ENCODE measurements at places on chromosomes 16 and 17.

GRCh38 chr16:17367923-17368322 lies 102.8 kb downstream of the XYLT1 start:
- DNase-seq, result no peak

- DNase-seq, result no peak
These were observed 19.8 kb upstream of the KIFC3 start for GRCh38 chr16:57822018-57822553.

DNA sequence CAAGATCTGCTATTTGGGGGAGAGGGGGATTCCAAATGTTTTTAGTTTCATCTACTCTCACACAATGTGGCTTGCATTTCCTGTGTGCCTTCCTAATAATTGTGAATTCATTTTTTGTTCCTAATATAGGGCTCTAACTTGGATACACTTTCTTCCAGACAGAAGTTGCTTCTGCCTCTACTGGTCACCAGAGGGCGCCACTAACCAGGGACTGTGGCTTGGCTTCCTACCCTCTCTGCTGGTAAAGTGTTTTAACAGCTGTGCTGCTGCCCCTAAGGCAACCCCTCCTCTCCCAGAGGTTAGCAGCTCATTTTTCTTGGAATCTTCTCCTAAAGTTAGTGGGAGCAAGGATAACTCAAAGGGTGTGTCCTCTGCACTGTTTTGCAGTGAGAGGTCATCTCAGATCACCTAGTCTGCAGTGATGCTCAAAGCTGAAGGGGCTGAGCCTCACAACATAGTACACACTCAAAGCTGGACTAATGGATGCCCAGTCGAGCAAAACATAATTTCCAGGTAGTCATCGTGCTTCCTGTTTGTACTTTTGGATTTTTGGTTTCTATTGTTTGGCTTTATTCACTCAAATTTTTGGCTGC lies 5.0 kb upstream of the PRSS54 start:
- no peak for DNase-seq

GRCh38 chr17:80478487-80479245 lies 2.3 kb upstream of the NPTX1 start:
- DNase-seq, result no peak

GRCh38 chr17:61410141-61411010 lies 10.7 kb downstream of the TBX2 start:
- DNase-seq, result peak; percentile 70

DNA sequence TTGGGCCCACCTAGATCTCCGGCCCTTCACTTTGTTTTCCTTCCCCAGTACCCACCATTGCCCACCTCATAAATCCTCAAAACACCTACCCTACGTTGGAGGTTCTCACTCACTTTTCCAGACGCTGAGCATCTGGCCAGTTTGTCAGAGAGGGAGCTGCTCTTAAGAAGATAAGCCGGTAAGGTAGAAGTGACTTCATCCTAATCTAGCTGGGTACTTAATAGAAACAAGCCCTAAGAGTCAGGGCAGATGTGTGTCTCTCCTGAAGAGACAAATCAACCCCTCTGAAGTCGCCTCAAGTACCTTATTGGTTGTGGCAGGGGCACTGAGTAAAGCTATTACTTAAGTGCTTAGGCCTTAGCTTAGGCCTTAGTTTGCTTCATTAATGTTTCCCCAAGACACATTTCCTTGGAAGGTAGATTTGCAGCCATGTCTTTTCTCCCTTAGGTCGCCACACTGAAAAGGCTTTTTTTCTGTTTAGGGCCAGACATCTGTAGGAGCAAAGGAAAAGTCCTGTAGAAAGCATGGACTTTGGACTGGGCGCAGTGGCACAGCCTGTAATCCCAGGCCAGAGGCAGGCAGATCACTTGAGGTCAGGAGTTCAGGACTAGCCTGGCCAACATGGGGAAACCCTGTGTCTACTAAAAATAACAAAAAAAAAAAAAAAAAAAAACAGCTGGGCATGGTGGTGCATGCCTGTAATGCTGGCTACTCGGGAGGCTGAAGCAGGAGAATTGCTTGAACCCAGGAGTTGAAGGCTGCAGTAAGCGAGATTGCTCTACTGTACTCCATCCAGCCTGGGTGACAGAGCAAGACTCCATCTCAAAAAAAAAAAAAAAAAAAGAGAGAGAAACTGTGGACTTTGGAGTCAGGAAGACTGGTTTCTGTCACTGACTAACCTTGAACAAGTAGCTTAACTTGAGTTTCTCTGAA lies 1.0 kb downstream of the TACO1 start:
- DNase-seq, result no peak

DNA sequence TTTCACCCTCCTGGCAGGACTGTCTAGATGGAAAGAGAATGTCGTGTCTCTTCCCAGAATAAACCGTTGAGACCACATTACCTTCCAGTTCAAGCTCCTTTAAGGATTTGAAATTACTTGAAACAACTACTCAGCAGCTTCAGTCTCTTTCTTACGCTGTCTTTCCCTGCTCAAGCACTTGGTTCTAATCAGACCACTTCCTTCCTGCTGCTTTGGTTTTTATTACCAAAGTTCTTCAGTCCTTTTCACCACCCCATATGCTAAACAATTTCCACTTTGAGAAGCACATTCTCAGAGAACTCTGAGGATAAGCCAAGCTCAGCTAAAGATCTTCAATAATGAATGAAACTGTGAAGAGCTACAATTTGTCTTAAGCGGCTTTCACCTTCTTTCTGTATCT lies 105.4 kb downstream of the STX8 start:
- DNase-seq, result no peak

DNA sequence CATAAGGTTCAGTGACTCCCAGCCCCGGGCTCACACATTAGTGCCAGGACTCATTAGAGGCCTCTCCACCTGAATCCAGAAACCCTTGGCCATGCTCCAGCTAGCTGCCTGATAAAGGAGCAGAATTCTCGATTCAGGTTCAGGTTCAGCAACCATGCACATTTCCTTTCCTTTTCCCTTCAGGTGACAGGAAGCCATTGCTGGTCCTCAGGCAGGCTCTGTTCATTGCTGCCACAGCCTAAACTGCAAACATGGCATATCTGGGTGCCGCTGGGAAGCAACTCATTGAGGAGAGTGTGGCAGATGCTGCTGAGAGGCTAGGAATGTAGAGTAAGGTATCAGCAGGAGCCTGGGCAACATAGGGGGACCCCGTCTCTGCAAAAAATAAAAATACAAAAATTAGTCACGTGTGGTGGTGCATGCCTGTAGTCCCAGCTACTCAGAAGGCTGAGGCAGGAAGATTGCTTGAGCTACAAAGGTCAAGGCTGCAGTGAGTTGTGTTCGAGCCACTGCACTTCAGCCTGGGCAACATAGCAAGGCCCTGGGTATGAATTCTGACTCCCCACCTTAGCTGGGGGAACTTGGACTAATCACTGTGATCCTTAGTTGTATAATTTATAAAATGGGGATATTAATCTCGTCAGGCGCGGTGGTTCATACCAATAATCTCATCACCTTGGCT lies 28.7 kb downstream of the ARL4D start:
- DNase-seq, result no peak

DNA sequence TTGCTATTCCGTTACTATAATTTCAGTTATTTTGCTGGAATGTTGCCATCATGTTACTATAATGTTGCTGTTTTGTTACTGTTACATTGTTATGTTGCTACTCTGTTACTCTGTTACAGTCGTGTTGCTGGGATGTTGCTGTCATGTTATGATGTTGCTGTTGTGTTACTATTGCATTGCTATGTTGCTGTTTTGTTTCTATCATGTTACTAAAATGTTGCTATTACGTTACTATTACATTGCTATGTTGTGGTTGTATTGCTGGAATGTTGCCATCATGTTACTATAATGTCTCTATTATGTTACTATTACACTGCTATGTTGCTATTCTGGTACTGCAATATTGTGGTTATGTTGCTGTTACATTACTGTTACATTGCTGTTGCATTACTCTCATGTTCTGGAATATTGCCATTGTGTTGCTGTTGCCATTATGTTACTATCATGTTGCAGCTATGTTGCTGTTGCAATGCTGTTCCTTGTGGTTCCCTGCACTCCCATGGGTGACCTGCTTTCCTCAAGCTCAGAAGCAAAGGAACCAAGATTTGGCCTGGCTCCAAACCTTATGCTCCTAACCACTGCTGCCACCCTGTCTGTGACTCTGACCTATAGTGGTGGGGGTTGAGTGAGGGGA lies 64.4 kb downstream of the ABCC6 start:
- no peak for DNase-seq

DNA sequence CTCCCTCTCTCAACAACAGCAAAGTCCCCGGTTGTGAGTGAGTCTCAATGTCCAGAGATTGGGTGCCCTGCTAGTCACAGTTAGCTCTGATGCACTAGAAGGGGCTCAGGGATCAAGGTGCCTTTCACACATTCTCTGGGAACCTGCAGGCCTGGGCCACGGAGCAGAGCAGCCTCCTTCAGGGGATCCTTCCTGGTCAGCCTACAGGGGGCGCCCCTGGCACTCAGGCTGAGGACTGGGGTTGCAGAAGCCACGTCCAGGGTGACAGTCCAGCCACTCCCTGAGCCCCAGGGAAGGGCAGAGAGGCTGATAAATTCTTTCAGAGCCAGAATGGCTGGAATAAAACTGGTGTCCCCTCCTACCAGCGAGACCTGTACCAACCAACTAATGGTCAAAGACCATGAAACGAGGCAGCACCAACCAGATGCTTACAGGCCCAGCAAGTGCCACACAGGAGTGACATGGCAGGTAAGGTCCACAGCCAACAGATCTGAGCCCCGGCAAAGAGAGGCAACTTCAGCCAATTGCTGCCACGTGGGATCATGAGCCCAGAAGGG lies 43.5 kb downstream of the ST3GAL2 start:
- DNase-seq, result peak; percentile 65

DNA sequence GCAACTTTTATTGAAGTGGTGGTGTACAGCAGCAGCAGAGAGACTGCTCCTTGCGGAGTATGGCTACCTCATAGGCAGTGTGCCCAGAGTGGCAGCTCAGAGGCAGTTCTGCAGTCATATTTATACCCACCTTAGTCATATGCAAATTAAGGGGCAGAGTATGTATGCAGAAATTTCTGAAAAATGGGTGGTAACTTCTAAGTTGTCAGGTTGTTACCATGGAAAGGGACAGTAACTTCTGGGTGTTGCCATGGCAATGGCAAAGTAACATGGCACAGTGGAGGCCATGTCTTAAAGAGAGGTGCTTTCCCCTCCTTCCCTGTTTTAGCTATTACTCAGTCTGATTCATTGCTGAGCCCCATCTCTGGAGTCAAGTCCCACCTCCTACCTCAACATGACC lies 53.4 kb downstream of the MEOX1 start:
- peak; percentile 61 for DNase-seq

GRCh38 chr16:22424161-22424937 lies 49.9 kb upstream of the CDR2 start:
- no peak for DNase-seq

DNA sequence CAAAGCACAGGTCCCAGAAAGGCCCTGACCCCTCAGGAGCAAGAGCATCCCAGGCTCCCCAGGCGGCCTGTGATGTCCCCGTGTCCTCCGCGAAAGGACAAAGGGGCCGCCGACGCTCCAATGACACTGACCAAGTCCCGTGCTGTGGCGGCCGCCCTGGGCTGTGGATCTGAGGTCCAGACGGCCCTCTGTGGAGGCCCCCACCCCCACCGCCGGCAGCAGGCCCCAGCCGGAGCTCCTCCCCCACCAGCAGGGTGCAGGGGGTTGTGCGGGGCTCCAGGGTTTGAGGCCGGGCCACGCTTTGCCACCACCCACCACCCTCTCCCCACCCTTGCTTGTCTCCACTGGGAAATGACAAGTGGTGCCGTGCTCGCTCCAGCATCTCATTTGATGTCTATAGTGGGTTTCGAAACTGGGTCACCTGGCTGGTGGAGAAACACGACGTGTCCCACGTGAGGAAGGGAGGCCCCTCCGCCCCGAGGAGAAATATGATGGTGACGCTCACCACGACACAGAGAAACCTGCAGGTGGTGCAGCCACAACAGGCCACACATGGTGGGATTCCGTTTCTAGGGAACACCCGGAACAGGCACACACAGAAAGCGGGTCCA lies 31.2 kb upstream of the ZNF469 start:
- no peak for DNase-seq

- DNase-seq, result no peak
These were observed 63.9 kb downstream of the NXN start for GRCh38 chr17:915538-916201.

GRCh38 chr16:50731130-50731988 lies 10.5 kb upstream of the CYLD start:
- no peak for DNase-seq

GRCh38 chr17:17120701-17121100 lies 78.4 kb downstream of the MPRIP start:
- DNase-seq, result no peak

DNA sequence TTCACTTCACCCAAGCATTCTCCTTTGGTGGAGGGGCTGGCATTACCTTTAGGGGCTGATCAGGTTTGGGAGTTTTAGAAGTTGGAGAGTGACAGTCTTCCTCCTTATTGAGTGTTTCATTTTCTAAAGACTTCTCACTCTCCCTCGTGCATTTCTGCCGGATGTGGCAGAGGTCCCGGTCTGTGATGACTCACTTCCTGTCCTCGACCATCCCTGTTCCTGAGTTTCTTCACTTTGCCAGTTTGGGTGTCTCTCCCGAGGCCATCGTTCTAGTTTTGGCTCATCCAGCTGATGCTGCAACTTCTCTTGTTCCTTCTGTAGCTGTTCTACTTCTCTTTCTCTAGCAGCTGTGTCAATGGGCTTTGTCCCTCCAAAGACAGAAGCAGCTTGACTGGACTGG lies 104.3 kb downstream of the PHKB start:
- DNase-seq, result peak; percentile 56

DNA sequence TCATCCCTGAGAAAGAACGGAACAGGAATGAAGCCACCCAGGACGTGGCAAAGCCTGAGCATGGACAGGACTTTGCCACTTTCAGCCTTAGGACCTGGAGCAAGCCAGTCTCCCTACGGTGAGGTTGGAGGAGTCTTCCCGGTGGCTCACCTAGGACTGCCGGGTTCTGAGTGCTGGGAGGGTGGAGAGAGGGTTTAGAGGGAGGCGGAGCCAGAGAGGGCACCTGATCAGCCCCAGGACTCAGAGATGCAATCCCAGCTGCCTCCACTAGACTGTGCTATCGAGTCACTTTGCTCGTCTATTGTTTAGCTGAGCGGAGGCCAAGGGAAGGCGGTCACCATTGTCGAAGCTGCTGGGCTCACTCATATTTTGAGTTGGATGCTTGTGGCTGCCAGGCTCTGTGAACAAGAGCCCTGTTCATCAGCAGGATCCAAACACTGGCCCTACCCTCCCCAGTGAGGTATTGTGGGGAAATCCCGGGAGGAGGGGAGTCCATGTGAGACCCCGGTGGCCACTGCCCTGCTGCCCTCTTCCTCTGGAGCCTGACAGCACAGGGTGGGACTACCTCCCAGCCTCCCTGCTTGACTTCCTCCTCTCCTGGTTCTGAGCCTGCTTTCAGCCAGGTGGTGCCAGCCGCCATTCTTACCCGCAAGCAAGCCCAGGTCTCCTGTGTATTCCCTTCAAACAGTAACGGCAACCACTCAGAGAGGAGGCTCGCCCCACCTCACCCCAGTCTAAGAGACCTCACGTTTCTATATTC lies 7.0 kb downstream of the KRT14 start:
- peak; percentile 57 for DNase-seq

GRCh38 chr17:67992548-67993152 lies 3.6 kb downstream of the C17orf58 start:
- DNase-seq, result no peak

Measured in CD4-positive, alpha-beta T cell treated with Interleukin-15 for 1 hour (primary cell).